Pancreas (tissue), 10 donors: ENCODE measurements at places on chromosomes 7 and 10.

DNA sequence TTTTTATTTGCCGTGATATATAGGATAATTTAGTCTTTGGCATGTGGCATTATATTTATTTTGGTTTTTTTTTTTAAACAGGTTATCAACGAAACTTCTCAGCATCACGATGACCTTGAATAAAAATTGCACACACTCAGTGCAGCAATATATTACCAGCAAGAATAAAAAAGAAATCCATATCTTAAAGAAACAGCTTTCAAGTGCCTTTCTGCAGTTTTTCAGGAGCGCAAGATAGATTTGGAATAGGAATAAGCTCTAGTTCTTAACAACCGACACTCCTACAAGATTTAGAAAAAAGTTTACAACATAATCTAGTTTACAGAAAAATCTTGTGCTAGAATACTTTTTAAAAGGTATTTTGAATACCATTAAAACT, 9.1 kb downstream of the VIM start:
- no peak for DNase-seq

DNA sequence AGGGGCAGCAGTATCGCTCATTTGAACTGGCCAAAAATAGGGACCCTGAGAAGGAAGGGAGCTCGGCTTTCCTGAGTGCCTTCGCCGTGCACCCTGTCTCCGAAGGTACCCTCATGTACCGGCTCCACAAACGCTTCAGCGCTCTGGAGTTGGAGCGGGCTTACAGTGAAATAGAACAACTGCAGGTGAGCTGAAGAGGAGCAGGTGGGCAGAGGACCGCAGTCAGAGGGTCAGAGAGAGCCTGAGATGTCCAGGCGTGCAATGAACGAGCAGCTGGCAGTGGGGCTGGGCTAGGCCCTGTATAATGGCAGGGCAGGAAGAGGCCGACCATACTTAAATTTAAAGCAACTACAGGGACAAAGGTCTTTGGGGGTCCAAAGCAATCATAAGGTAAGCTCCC, 4.1 kb downstream of the CHPF2 start:
- DNase-seq: no peak

GRCh38 chr10:17236468-17237148, 8.6 kb downstream of the VIM start:
- DNase-seq: no peak

GRCh38 chr10:81027223-81027622, 489.5 kb downstream of the SH2D4B start:
- no peak for DNase-seq

- DNase-seq: no peak
Measured at GRCh38 chr7:29480451-29480850, 83.2 kb upstream of the PRR15 start.

- no peak for DNase-seq
Measured at GRCh38 chr7:14389595-14389994, 400.1 kb upstream of the ETV1 start.

GRCh38 chr7:26457696-26458327, 166.2 kb downstream of the SNX10 start:
- no peak for DNase-seq
